Left renal pelvis (tissue), 4 donors: ENCODE measurements at places on chromosomes 1 and 21.

DNA sequence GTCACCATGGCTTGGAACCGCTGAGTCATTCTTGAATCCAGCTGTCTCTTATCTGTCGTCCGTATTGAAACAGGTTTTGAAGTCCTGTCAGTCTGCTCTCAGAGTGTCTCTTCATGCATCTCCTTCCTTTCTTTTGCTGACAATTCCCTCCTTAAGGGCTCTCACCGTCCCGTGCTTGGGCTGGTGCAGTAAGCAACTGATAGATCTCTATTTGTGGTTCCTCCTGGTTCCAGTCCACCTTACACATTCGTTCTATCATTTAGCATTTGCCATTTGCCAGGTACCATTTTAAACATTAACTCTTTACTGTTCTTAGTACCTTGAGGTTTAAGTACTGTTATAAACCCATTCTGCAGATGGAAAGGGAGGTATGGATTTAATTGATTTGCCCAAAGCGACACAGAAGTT, 88.9 kb downstream of the DYRK1A start:
- DNase-seq: no peak

- no peak for DNase-seq
These were observed 32.0 kb downstream of the VANGL2 start for GRCh38 chr1:160432371-160432786.

- peak; percentile 50 for DNase-seq
These were observed 30.8 kb downstream of the TRIM67 start for GRCh38 chr1:231192620-231193163.

DNA sequence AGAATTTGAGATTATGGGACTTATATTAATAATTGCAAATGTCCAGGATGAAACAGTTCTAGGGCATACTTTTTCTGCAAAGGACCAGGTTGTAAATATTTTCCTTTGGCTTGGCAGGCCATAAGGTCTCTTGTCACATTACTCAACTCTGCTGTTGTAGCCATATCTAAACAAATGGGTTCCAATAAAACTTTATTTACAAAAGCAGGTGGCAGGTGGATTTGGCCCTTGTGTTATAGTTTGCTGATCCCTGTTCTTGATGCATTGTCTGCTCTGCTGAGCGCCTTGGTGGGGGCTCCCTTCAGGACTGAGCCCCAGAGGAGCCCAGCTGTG, 258.5 kb downstream of the FOXD2 start:
- no peak for DNase-seq

DNA sequence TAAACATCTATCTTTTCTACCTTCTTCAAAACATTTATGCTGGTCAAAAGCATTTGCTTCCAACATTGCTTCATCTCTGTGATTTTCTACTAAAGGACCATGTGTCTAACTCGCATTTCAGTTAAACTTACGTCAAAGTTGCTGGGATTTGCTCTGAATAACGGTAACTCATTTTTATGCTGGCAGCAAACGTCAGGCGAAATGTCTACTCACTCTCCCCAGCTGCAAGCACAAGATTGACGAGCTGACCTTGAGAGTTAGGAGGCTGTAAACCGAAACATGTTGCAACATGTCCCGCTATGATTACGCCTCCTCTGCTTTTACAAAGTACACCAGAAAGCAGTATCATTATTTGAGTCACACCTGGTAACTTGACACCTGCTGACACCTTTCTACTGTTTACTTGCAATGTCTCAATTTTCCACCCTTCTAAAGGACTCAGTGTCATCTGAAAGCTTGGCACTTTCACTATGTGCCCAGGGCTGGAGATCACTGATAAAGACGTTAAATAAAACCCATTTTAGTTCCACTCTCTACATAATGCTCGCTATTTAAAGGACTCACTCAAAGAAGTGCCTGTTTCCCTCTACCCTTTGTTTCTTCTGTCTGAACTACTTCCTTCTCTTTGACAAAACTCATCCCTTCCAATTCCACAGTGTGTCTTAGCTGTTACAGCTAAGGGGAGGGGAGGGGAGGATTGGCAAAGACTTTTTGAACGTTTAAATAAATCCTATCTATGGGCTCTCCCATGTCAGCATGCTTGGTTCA, 111.9 kb downstream of the PTPN14 start:
- no peak for DNase-seq

- DNase-seq: no peak
These were observed 9.6 kb downstream of the NES start for GRCh38 chr1:156667610-156667967.

- DNase-seq: no peak
These were observed 45.9 kb downstream of the ARHGEF16 start for GRCh38 chr1:3500265-3500835.

DNA sequence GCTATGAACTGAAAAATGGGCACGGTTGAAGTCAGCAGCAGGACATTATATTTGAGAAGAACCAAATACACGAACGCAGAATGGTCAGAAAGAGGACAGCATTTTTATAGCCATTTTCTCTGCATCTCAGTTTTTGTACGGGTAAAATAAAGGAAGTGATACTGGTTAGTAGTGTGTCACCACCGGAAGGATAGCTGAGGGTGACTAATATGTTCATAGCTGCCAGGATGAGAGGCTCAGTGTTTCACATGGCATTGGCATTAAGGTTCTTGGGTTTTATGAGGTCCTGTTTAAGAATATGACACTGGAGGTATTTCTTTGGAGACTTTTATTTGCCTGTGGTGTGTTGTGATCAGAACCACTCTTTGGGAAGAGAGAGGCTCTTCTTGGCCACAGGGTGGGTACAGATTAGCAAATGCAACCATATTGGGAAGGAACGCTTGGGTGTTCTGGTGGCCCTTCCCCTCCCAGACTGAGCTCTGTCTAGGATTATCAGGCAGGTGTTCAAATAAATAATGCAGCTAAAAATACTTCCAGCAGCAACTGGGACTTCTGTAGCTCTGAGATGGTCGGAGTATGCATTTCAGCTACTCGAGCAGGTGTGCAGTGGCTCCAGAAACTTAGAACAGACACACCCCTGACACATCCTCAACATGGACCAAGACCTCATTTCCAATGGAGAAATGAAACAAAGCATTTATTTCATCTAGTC, 158.2 kb downstream of the PBX1 start:
- no peak for DNase-seq

GRCh38 chr1:156430303-156430702, 61.3 kb downstream of the RHBG start:
- DNase-seq: no peak

DNA sequence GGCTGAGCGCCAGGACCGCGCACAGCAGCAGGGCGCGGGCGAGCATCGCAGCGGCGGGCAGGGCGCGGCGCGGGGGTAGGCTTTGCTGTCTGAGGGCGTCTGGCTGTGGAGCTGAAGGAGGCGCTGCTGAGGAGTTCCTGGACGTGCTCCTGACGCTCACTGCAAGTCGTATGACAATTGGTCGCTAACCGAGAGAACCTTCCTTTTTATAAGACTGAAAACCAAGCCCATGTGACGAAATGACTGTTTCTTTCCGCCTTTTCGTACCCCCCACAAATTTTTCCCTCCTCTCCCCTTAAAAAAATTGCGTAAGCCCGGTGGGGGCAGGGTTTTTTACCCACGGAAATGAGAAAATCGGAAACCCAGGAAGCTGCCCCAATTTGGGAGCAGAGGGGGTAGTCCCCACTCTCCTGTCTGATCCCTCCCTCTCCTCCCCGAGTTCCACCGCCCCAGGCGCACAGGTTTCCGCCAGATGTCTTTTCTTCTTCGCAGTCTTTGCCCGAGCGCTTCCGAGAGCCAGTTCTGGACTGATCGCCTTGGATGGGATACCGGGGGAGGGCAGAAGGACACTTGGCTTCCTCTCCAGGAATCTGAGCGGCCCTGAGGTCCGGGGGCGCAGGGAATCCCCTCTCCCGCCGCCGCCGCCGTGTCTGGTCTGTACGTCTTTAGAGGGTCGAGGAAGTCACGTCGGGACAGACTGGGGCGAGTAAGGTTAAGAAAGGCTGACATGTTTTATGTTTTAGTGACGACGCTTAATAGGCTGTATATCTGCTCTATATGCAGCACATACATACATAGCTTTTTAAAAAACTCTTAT, at the start of gene PTGS2:
TSS of gene PTGS2 (minus strand) at position 179 of the 817 bp plus-strand sequence. CDS start at position 46, 133 bp downstream.
- DNase-seq: no peak

DNA sequence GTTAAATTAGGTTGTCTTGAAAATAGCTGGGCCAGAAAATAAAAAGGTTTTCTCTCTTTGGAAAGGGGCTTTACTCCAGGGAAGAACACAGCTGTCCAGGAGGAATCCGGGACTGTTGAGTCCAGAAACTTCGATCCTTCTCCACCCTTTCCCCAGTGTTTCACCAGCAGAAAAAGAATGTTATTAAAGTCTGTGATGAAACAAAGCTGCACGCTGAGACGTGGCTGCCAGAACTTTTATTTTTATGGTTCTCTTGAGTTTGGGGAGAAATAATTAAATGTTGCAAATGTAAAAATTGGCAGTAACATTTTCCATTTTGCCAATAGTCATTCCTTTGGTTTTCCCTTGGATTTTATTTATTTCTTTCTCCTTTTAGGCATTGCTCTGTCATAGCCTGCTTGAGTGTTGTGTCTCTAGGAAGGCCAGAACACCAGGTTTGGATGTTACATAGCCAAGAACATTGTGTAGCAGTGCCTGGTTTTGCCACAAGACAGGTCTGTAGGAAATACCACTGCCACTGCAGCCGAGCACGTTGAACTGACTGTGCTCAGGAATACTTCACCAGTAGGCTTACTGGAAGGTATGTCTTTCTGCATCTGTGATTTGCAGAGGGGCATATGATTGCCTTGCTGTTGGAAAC, 87.4 kb downstream of the ROR1 start:
- no peak for DNase-seq

GRCh38 chr1:32501865-32502264, 37.0 kb downstream of the ZBTB8B start:
- no peak for DNase-seq

GRCh38 chr1:206930210-206930798, 8.6 kb upstream of the FCMR start:
- DNase-seq: no peak

DNA sequence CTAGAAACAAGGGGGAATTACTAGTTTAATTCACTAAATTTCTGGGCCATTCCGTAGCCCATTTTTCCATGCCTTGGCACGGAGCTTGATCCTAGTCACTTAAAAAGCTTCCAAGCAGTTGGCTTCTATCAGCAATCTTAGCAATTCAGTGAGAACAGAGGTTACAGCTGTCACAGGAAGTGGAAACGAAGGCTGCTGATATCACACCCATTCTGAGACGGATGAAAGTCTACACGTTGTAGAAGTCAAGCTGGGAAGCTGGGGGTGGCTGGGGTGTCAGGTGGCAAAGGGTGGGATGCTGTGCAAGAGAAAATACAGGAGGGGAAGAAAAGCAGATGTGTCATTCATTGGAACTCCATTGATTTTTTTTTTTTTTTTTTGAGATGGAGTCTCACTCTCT, 11.8 kb upstream of the STMN1 start:
- DNase-seq: no peak

GRCh38 chr1:39668111-39668510, 3.8 kb downstream of the NT5C1A start:
- DNase-seq: no peak

GRCh38 chr1:37474046-37474696, at the start of gene ZC3H12A:
Gene ZC3H12A (plus strand): TSS chr1:37474580. CDS start chr1:37475497, 917 bp downstream.
- peak; percentile 73 for DNase-seq

DNA sequence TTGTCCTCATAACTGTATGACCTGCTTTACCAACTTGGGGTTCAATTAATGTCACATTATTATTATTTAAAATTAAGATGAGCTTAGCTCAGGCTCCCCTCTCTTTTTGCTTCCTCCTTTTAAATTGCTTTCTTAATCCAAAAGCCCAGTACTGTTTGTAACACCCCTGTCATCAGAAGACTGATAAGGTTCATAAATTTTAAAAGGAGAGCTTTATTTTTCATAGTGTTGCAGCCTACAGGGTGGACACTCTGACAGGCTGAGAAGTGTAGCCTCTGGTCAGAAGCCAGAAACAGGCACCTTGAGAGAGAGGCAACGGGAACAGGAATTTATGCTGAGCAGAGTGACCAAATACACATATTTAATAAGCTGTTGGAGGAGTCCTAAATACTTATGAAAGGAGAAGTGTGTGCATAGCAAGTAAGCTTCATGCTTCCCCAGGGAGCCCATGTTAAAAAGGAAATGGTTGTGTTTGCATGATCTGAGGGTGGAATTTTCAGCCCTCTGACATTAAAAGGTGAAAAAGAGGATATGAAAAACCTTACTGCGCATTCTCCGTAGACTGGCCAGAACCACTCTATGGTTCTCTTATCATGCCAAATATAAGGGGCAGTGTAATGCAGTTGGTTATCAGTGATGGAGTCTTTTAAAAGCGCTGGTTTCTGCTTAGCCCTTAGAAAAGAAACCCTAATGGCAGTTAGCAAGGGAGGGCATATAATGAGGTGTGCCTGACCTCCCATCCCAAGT, 30.5 kb upstream of the FGGY start:
- no peak for DNase-seq

GRCh38 chr1:30615076-30615795, 108.1 kb downstream of the MATN1 start:
- no peak for DNase-seq

DNA sequence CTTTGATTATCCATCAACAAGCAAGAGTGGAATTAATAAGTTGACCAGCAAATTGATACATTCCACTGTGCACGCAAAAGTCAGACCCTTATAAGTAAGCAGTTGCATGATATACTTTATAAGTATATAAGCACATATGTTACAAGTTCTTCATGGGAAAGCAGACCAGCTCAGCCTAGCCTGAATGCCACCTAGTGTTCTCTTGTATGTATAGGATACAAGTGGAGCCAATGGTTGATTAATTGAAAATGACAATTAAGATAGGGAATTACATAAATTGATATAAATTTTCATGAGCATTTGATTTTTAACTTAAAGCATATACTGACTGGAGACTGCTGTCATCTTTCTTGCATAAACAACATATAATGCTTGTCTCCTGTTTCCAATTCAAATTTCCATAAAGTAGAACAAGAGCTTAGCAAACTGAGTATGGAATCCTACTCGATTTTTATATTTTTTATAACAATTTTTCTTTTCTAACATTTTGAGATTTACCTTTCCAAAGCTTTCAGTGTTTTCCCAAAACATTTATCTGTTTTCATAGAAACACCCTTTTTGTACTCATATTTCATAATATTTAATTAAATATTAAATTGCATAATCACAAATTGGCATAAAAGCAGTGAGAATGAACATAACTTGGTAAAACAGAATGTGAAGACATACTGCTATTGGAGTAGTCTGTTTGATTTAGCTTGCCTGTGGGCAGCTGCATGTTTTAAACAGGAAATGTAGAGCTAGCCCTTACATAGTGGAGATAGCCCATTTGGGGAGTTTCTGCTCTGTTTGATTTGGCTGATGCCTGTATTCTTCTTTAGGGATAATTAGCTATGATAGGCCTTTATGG, 62.8 kb downstream of the MAGI3 start:
- DNase-seq: no peak

DNA sequence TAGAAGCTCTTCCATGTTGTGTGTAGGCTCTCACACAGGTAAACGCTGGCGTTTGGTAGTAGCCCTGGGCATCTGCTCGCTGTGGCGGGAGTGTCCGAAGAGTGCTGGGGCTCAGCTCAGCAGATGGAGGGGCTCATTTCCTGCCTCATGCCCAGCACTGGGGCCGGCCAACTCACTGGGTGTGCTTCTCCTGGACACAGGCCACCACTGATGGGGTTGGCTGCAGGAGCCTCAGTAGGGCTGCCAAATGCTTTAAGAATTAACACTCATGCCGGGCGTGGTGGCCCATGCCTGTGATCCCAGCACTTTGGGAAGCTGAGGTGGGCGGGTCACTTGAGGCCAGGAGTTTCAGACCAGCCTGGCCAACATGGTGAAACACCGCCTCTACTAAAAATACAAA, 20.9 kb downstream of the UQCRHL start:
- no peak for DNase-seq
